ENCODE measurements at places on chromosomes 5 and 9.

DNA sequence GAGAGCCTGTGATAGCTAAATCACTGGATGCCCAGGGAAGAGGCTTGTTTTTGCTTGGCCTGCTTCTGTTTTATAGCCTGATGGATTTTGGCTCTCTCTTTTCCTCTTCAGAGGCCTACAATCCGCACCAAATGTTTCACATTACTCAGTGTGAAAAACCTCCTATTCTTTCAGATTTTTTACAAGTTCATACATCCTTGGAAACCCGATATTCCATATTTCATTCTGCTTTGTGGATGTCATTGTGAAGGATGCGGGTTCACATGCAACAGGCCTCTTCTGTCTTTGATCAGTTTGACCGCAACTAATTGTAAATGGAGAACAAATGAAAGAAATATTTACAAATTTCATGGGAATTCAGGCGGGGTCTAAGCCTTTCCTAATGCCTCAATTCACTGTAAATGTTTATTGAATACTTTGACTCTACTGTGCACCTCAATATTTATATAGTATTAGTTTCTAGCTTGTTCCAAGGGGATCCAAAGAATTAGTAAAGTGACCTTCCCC lies 269.9 kb downstream of the DMRT2 start:
- DNase-seq = no peak

DNA sequence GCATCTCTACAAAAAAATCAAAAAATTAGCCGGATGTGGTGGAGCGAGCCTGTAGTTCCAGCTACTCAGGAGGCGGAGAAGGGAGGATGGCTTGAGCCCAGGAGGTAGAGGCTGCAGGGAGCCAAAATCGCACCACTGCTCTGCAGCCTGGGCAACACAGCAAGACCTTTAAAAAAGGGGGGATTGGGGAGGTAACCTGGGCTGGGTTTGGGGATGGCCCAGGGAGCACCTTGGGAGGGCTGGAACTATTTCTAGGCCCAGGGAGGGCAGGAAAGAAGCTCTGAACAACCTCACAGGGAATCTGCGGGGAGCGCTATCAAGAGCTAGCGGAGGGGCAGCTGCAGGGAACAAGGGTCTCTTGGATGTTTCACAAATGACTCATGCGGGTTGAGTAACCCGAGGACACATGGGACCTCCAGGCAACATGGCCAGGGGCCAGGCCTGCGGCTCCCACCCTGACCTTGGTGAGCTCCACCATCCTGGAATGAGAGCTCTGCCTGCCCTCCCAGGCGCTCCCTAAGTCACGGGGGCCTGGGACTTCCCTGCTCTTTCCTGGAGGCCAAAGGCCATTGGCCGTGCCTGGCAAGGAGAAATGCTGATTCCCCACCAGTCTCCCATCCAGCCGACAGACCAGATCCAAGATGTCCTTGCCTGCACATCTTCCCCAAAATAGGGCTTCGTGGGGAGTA lies 23.4 kb downstream of the SARDH start:
- DNase-seq = no peak

DNA sequence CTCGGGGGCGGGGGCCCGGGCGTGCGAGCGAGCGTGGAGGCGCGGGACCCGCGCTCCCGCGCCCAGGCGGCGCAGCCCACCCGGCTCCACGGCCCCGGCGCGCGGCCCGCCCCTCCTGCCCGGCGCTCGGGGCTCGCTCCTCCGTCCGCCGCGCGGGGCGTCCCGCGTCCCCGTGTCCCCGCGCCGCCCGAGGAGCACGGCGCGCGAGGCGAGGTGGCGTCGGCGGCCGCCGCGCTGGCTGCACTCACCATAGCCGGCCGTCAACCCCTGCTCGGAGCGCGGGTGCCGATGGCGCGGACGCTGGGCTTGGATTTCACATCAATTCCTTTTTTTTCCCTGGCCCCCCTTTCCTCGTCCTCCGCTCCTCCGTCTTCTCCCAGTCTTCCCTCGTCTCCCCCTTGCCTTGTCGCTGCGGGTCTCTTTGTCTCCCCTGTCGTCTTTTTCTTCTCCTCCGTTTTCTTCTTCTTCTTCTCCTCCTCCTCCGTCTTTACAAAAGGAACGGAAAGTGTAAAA lies 494 bp downstream of the PTCH1 start:
- no peak for DNase-seq

DNA sequence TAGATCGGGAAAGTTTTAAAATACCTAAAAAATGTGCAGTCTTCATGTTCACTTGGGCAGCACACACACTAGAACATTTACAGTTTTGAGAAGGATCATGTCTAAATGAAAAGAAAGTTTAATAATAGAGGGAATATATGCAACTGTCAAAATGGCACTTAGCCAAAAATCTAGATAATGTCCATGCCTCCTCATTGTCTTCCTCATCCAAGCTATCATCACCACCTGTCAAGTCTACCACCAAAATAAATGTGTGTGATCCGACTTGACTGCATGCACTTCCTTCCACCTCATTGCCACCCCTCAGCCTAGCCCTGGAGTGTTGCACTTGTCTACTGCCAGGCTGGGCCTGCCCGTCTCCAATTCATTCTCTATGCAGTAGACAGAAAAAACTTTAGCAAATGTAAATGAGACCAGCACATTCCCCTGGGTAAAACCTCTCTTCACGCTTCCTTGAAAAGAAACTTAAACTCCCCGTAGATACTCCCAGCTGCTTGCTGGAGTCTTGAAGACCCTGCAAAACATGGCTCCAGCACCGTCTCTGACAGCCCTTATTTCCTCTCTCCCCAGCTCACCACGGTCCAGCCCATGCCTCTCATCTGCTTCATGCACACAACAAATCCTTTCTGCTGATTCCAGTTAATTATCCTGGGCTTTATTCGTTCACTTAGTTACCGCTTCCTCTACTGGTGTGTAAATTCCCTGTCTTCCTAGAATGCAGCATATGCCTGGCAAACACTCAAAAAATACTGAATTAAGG lies 66.9 kb downstream of the FANCC start:
- DNase-seq = no peak

- DNase-seq = no peak
Observed at GRCh38 chr9:122366074-122366660, 4.7 kb upstream of the PTGS1 start.

DNA sequence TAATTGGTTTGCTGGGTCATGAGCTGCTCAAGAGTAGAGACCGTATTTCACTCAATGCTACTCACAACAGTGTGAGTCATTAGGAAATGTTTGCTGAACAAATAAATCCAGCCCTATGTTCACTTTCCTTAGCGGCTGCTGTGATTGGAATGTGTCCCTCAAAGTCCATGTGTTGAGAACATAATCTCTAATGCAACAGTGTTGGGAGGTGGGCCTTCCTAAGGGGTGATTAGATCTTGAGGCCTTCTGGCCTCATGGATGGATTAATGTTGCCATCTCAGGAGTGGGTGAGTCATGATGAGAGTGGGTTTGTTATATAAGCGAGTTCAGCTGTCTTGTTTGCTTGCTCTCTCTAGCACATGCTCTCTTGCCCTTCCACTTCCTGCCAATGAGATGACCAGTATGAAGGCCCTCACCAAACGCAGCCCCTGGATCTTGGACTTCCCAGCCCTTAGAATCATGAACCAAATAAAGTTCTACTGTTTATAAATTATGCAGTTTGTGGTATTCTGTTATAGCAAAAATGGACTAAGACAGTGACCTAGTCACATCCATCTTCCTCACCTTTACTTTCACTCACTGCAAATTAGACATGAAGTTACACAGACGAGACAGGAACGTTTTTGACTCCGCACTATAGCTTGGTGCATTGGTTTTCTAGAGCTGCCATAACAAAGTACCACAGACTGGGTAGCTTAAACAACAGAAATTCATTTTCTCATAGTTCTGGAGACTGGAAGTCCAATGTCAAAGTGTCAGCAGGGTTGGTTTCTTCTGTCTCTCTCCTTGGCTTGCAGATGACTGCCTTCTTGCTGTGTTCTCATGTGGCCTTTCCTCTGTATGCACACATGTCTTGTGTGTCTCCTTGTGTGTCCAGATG lies 50.9 kb upstream of the FAM169A start:
- DNase-seq = no peak

DNA sequence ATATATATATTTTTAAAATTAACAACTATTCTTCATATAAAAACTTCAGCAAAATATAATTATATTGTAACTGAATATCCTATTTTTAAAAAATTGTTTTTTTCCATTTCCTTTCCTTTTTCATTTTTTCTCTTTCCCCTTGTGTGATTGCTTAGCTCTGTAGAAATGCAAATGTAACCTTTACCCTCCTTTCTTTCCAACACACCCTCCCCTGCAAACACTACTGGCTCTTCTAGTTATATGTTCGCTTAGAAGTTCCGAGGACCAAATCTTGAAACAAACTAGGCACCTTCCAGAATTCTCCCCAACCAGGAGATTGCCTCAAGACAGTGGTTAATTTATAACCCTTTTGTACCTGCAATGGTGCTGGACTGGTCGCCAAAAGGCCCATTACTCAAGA lies 1980.0 kb upstream of the CDH6 start:
- no peak for DNase-seq

GRCh38 chr9:136684339-136684738 lies 2.9 kb downstream of the AGPAT2 start:
- no peak for DNase-seq

DNA sequence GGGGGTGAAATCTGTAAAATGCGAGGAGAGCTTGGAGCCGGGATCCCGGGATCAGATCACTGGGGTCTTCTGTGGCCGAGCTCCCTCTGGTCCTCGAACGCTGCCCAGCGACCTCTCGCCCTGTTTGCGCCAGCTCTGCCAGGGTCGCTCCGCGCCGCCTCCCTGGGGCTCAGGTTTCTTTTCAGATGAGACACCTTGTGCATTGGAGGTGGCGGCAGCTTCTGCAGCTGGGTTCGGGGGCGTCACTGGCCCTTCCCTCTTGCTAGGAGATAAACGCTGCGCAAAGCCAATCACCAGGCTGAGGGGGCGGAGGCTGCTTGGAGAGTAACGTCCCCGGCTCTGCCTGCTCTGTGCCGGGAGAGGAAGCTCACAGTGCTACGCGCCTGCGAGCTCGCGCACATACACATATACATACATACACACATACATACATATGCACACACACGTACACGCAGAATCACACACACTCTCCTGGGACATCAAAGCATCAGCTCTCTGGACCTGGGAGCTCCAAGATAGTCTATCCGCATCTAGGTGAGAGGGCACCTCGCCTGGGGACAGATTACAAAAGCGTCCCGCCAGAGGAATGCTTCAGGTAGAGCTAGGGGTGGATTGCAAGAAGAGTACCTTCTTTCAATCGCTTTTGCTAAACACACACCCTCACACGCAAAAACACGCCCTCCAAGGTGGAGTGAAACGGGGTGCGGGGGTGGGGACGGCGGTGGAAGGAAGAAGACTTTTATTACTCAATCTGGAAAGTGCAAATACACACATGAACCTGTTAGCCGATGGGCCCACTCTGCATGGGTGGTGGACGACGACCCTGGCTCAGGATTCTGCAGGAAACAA lies at the start of gene ST8SIA4:
Gene ST8SIA4 (minus strand): TSS at position 244 of the 849 bp plus-strand sequence. CDS start 327 bp downstream, outside the sequence.
- DNase-seq = peak; percentile 74

All from T-helper 2 cell (primary cell).